ENCODE measurements at places on chromosomes 3 and 15.

GRCh38 chr3:33921608-33922007 is 123.2 kb downstream of the PDCD6IP start:
- ATAC-seq, result peak; percentile 70

- peak; percentile 74 for ATAC-seq
Measured at GRCh38 chr3:99753268-99753975, 64.2 kb upstream of the CMSS1 start.

DNA sequence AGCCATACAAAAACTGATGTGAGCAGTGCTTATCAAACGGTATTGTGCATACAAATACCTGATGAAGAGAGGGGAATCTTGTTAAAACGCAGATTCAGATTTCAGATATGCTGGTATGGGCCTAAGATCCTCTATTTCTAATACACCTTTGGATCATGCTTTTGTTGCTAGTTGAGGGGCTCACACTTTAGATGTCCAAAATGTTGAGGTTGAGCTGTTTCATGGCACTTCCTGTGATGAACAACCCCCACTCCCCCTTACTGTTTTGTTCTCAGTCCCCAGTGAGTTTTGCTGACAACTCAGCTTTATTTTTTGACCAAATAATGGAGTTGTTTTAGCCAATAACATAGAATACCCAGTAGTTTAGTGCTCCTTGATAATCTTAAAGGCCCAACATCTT is 53.2 kb downstream of the ROBO2 start:
- no peak for ATAC-seq

- ATAC-seq, result no peak
Measured at GRCh38 chr3:55189359-55189801, 261.5 kb upstream of the LRTM1 start.

GRCh38 chr3:28068342-28068741 is 173.1 kb upstream of the CMC1 start:
- no peak for ATAC-seq

- ATAC-seq, result peak; percentile 70
Measured at GRCh38 chr15:74383695-74384565, 16.5 kb upstream of the CYP11A1 start.

GRCh38 chr3:125085166-125085565 is 29.4 kb upstream of the HEG1 start:
- no peak for ATAC-seq

- ATAC-seq, result peak; percentile 6
Measured at GRCh38 chr15:45703670-45704328, 69.0 kb downstream of the SQOR start.

GRCh38 chr3:186303965-186304364 is 58.1 kb downstream of the DGKG start:
- no peak for ATAC-seq

- ATAC-seq, result peak; percentile 38
Measured at GRCh38 chr3:137946356-137946973, 63.5 kb upstream of the CLDN18 start.

GRCh38 chr3:119146578-119147375 is 812 bp downstream of the TEX55 start:
- ATAC-seq, result no peak

DNA sequence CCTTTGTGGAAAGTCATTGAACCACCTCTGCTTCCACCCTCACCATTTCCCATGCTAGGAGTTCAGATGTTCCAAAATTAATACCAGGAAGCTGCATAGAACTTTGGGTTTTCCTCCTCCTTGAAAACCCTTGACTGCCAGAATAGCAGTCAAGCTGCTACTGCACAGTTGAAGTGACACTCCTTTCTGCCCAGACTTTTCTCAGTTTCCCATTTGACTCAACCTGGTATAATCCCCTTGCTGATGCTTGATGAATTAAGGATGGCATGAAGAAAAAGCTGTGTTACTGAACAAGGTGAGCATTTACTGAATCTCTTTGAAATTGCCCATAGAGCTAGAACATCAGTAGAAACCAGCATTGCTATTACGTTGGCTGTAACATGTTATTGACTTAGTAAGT is 286.0 kb downstream of the EDEM1 start:
- ATAC-seq, result no peak

- peak; percentile 90 for ATAC-seq
Measured at GRCh38 chr15:78291698-78292097, 7.7 kb downstream of the SKIC8 start.

DNA sequence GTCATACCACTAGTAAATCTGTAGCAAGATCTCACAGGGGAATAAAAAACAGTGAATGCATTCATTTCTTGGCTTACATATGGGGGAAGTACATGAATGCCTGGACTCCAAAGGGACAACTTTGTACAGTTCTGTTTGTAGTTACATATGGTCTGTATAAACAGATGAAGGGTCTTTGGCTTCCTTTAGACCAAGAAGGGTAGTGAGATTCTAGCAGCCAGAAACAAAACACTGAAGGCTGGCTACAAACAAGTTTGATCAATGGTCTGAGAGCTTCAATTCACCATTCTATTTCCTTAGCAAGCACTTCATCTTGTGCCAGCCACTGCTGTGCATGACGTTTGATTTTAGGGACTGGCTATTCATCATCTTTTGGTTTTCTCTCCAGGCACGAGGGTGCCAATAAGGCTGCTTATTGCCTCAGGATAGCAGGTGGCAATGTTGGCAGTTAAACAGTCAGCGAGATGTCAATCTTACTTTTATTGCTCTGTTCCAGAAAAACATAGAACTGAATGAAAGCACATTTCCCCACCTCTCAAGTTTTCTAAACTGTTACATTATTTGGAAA is 313.7 kb upstream of the COL8A1 start:
- no peak for ATAC-seq

- peak; percentile 79 for ATAC-seq
Measured at GRCh38 chr3:58404396-58404795, 29.2 kb downstream of the PDHB start.

DNA sequence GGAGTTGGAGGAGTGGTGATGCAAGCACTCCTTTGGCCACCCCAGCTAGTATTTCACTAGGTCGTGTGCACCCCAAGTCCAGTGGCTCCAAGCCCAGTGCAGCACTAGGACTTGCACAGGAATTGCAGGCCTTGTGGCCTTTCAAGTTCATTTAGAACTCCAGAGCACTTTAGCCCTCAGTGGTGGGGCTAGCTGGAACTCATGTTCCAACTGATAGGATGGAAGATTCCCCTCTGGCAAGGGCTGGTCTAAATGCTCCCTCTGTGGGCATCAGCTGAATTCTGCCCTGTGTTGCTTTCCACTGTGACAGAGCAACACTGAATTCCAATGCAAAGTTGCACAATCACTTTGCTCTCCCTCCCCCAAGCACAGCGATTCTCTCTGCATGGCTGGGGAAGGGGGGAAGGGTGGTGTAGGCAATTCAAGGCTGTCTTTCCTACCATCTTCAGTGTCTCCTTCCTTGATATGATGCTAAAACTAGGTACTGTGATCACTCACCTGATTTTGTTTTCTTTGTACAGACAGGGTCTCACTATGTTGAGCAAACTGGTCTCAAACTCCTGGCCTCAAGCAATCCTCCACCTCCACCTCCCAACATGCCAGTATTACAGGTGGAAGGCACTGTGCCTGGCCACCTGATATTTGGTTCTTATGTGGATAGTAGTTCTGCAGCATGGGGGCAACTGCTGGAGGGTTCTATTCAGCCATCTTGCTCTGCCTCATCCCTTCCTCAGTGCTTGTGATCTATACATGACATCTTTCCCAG is 10.3 kb downstream of the USF3 start:
- ATAC-seq, result no peak

GRCh38 chr3:4505688-4506558 is 12.8 kb downstream of the ITPR1 start:
- ATAC-seq, result no peak

- no peak for ATAC-seq
Measured at GRCh38 chr3:63896332-63897030, 15.7 kb downstream of the SCAANT1 start.

GRCh38 chr3:53803816-53804695 is 42.2 kb downstream of the CHDH start:
- ATAC-seq, result no peak

DNA sequence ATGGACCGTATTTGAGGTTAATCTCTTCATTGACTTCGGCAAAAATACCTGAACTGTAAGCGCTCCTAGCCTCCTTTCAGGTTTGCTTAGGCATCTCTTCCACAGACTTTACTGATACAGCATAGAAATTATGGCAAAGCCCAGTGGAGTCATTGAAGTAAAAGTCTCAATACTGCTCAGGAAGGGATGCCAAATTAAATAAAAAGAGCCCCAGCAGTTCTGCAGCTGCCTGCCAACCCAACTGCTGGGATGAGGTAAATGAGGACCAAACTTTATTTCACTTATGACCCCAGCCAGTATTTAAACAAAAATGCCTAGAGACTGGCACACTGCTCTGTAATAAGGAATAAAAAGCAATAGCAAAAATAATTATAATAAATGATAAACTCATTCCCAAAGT is 65.4 kb downstream of the IQCH start:
- ATAC-seq, result no peak

DNA sequence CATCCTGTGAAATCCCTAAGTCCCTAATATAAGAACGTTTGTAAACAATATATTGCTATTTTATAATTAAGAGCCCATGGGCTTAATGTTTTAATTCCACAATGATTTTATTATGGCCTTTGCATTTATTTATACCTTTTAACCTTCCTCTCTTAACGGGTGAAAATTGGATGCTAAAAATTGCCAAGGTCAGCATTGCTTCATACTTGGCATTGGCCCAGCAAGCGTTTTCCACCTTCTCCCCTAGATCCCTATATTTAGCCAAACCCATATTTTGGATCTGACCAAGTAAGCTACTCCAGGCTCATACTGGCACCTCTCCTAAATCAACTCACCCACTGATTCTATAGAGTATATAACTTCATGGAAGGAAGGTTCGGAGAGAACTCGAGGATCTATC is 188.0 kb upstream of the NR2F2 start:
- no peak for ATAC-seq

DNA sequence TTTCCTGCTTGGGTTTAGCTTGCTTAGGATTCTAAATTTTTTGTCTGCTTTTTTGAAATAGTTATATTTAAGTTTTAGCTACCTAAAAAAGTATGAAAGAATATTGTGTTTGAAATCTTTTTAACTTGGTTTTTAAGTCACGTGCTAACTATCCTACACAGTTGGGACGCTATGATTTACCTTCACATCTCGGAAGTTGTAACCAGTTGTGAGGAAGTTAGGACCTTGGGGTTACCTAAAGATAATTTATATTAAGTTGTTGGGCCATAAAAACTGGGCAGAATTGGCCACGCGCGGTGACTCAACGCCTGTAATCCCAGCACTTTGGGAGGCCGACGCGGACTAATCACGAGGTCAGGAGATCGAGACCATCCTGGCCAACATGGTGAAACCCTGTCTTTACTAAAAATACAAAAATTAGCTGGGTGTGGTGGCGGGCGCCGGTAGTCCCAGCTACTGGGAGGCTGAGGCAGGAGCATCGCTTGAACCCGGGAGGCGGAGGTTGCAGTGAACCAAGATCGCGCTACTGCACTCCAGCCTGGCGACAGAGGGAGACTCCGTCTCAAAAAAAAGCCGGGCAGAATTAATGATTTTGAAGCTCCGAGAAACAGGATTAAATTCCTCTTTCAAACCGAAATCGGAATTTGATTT is 1.0 kb downstream of the ZFAND6 start:
- ATAC-seq, result no peak

- ATAC-seq, result no peak
Measured at GRCh38 chr3:58462829-58463180, 29.1 kb upstream of the KCTD6 start.

GRCh38 chr3:3178498-3179328 is 778 bp downstream of the CRBN start:
- no peak for ATAC-seq

DNA sequence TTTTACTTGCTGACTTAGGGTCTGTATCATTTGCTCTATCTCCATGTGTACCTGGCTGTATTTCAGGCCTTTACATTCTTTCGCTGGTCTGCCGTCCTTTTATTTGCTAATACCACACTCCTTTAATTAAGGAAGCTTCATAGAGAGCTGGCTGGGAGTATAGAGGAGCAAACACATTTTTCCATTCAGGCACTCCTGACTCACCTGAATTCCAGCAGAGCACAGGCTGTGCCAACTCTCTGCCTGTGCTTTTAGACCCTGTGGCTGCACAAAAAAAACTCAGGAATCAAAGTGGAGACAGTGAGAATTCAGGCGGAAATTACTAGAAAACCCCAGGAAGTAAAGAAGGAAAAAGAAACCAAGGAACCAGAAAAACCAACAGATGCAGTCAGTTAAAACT is 29.0 kb upstream of the ATP10A start:
- no peak for ATAC-seq

GRCh38 chr15:38701149-38701548 is 136.5 kb upstream of the RASGRP1 start:
- no peak for ATAC-seq

- no peak for ATAC-seq
Measured at GRCh38 chr3:111861391-111861790, 2.3 kb downstream of the PHLDB2 start.

DNA sequence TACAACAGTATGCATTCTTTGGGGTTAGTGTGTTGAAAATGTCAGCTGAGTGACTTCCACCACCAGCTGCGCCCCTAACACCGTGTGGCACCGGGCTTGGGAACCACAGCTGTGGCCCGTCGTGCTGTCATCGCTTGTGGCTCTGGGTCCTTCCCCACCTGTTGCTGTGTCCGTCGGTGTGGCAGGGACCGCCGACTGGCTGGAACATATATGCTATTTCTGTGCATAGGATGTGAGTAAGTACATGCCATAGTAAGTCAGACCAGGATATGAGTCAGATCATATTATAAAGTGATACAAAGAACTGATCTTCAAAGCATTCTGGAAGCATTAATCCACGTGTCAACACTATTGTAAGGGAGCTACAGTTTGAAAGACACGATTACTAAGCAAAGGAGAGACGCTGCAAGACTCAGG is 31.9 kb downstream of the EHD4 start:
- peak; percentile 91 for ATAC-seq

- ATAC-seq, result no peak
Measured at GRCh38 chr3:13746385-13746784, 133.5 kb downstream of the WNT7A start.

- ATAC-seq, result no peak
Measured at GRCh38 chr3:49476563-49476962, 6.5 kb downstream of the DAG1 start.

DNA sequence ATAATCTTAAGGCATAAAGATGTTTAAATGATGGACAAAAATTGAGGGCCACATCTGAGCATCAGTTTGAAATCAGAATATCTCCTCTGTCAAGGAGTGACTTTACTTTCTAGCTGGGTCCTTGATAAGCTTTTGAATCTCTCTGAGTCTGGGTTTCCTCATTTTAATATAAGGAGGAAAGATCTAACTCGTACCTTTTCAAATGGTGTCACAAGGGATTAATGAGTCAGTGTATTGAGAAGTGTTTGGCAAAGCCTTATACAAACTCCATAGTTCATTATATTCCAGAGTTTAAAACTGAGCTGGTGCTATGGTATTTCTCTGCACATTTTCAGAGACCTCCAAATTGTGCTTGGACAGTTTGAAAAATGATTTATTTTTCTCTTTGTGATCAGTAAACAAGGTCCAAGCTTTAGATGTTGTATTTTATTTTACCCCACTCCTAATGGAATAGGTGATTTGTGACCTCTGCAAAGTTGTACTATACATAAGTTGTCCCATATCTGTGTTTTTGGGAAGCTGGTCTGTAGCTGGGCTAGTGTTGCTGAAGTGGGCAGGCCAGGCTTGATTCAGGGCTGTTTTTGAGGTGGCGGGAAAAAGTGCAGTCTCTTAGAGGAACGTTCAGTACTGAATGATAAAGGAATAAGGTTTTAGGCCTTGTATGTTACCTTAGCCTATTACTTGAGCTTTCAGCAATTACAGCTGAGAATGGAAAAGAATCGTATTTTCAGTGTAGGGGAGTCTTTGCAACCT is 5.6 kb downstream of the FNDC3B start:
- ATAC-seq, result peak; percentile 65

GRCh38 chr3:14475621-14476020 is 64.5 kb downstream of the GRIP2 start:
- ATAC-seq, result no peak

- no peak for ATAC-seq
Measured at GRCh38 chr15:51298620-51299019, 39.8 kb downstream of the CYP19A1 start.

Data from esophagus mucosa (tissue), 1 donor.